Daoy (cell line): ENCODE measurements at places on chromosomes 2 and 18. TPM values are rescaled to one million over a fixed set of nuclear protein-coding genes. Genes with fewer than 3 reads are reported as not detected.

DNA sequence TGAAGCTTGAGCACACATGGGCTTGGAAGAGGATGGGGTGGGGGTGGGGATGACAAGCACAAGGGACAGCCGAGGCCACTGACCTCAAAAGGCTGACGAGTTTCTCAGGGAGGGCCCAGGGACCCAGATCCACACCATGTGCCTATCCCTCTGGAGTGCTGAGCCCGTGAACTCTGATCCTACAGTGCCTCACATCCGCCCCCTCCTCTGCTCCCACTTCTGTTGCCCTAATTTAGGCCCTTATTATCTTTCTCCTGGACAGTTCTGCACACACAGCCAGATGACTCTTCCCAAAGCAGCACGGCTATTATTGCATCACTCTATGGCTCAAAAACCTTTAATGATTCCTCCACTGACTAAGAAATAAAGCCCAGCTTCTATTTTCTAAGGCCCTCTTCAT is 24.8 kb downstream of the CYRIA start:
- no peak for DNase-seq

- no peak for DNase-seq
Observed at GRCh38 chr18:48927286-48928080, 23.3 kb downstream of the SMAD7 start.

GRCh38 chr18:11034884-11035283 is 114.5 kb downstream of the PIEZO2 start:
- DNase-seq: peak; percentile 21

- DNase-seq: peak; percentile 88
Observed at GRCh38 chr2:172710584-172711047, 25.0 kb upstream of the RAPGEF4 start.

- DNase-seq: no peak
Observed at GRCh38 chr2:29215739-29216608, 100.8 kb downstream of the CLIP4 start.

DNA sequence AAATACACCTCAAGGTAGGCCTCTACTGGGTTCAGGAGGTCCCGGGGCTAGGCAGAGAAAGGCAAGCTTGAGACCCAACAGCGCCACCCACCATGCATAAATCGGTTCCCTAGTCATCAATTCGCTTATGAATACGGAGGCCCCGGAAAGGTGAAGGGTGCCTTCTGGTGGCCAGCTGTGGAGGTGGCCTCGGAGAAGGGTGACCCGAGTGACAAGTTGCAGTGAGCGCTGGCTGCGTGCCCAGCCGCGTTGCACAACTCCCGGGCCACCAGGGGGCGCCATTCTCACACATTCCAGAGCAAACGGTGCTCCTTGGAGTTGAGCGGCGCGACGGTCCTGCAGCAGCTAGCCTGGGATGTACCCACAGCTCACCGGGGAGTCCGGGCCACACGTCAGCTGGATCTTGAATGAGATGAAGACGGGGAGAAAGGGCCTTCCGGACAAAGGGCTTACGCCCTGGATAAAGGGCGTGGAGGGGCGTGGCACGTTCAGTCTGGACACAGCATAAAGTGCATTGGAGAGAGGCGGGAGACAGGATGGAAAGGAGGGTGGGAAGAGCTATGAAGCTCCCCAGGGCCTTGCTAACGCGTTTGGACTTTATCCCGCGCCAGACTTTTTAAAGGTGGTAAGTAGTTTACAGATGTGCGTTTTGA is 20.4 kb downstream of the TMSB10 start:
- peak; percentile 94 for DNase-seq

- no peak for DNase-seq
Observed at GRCh38 chr2:161133366-161133765, 26.9 kb upstream of the TANK start.

GRCh38 chr2:113700186-113700841 is 56.1 kb downstream of the SLC35F5 start:
- peak; percentile 7 for DNase-seq

DNA sequence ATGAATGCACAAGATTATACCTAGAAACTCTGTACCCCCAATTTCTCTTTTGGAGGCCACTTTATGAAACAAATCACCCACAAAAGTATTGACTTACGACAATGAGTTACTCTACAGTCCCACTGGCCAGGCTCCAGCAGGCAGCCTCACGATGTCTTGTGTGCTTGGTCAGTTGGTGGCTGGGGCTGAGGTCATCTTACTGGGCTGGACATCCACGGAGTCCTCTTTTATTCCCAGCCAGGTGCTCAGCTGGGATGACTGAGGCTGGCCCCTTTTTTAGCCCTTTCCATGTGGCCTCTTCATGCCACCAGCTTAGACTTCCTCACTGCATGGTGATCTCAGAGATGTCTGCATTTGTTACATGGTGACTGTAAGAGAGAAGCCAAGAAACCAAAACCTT is 8.9 kb upstream of the ID2 start:
- no peak for DNase-seq

DNA sequence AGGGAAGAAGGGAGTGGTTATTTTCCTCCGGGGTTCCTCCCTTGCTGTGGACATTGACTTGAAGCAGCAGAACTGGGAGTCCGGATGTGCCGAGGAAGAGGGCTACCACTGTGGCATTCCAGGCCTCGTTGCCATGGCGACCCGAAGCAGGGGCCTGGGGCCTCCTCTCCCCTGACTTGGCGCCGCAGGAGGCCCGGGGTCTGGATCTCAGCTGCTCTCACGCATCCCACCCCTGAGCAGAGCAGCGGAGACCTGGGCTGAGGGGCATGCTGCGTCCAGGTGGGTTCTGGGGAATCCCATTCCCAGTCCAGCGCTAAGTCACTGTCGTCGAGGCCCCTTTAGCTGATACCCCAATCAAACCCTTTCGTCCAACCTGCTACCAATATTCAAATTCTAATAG is 100.2 kb downstream of the BCL11A start:
- DNase-seq: no peak

DNA sequence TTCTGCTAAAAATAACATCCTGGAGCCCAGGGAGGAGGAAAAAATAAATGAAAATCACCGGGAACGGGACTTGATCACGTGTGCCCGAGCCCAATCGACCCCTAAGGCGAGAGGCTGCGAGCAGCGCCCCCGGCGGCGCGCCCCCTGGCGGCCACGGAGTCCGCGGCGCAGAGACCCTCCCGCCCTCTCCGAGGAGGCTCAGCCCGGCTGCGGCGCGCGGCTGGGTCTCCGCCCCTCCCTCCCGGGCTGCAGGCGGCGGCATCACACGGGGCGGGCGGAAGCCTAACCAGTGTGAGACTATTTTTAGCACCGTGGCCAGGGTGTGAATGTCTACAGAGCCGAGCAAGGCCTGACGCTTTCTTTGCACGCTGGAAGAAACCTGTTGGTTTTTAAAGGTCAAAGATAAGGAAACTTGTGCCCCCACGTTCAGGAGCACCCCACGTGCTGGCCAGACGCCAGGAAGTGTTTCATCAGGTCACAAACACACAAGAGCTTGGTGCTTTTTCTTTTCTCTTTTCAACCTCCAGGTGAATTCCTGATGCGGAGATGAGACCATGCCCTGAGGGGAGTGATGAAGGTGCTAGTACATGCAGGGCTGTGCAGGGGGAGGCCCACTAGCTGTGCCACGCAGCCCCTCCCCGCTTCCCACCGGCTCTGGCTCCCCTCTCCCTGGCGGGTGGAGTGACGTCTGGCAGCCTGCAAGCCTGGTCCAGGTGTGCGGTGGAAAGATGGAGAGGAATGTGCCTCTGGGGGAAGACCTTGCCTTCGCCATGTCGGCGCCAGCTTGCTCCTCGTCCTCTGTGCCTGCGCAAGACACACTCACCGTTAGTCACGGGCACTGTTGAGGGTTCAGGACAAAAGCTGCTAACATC is 35.3 kb upstream of the DNMT3A start:
- peak; percentile 94 for DNase-seq

GRCh38 chr2:31322371-31322770 is 88.4 kb downstream of the EHD3 start:
- DNase-seq: no peak

DNA sequence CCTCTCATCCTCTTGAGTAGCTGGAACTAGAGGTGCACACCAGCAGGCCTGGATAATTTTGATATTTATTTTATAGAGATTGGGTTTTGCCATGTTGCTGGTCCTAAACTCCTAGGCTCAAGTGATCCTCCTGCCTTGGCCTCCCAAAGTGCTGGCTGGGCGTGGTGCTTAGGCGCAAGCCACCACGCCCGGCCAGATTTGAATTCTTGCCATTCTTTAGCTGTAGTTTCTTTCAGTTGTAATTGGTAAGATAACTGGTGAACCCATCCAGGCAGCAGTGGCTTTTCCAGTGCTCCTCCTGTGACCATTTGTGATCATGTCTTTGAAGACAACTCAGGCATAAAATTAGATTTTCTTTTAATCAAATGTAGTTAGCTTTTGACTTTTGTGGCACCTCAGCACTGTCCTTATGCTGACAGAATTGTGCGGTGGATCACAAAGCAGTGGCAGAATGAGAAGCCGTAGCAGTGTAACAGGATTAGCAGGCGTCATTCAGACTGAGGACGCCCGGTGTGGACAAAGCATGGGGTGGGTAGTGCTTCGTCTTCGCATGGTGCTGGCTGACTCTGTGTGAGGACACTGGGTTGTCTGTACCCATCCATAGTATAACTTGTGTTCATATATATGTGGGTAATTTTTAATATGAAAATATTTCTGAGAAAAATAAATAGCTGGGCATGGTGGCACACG is 30.0 kb upstream of the TOGARAM2 start:
- DNase-seq: no peak

DNA sequence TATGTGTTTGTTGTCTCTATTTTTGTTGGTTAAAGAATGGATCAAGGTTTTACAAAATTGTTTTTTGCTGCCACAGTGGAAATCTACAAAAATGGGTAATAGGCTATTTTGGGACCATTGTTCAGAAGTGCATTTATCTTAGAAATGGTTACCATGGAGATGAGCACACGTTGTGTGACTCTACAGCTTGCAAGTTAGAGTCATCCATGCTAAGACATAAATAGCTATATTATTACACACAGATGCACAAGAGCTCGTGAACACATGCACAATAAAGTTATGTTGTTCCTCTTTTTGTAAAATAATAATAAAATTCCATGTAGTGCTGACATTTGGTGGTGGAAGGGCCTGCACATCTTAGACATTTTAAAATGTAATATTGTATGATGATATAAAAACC is 15.5 kb upstream of the DUSP19 start:
- no peak for DNase-seq

DNA sequence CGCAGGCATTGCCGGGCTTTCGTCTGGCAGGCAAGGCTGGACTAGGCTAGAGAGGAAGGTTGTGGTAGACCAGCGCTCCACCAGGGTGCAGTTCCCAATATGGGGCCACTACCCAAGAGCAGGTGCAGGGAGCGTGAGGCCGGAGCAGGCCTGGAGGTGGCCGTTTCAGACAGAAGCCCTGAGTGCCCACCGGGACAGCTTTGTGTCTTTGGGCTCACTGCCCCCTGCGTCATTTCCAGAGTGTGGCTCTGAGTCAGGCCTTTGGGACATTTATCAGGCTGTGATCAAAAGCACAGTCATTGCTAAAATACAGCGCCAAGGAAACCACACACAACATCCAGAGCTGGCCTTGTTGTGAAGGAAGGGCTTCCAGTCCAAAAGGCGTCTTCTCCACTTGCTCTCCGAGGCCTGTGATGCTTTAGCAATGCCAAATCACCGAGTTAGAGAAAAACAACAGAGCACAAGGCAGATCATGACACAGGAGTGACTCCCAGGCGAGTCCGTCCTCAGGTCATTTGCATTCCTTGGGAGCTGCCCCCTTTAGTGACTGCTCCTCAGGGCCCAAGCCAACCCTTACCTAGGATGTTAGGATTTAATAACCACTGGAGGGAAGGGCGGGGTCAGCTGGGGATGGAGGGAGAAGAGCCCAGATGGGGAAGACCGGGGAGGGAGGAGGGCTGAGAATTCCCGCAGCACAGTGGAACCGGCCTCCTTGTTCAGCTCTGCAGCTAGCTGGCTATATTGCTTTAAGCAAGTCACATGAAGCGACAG is 42.3 kb downstream of the RFX8 start:
- DNase-seq: peak; percentile 56

Gene AMER3
- total RNA-seq: not detected in 2 replicates

Gene ANKRD23
- 2.1 and 6.0 TPM in 2 replicates for total RNA-seq

Gene PAIP2B
- total RNA-seq: 2.5 and 3.1 TPM in 2 replicates

Gene BCL11A
- 4.5 and 7.8 TPM in 2 replicates for total RNA-seq

Gene TDRD15
- 5.2 and 6.7 TPM in 2 replicates for total RNA-seq

Gene MDH1B
- 3.6 and 6.3 TPM in 2 replicates for total RNA-seq

Gene IL36RN
- total RNA-seq: not detected in 2 replicates

Gene ASXL3
- 0.18 and 0.29 TPM in 2 replicates for total RNA-seq
